Hepatocyte (in vitro differentiated cells): ENCODE measurements at places on chromosomes 6 and 20. TPM values are rescaled to one million over a fixed set of nuclear protein-coding genes. Genes with fewer than 3 reads are reported as not detected.
A peak's percentile ranks its signal among the peaks of the same experiment; 100 is the strongest.

PEDS1 gene
- total RNA-seq, result 24.5 and 29.5 TPM in 2 replicates

GRCh38 chr20:18987781-18988360, 174.3 kb downstream of the SCP2D1 start:
- H3K27me3 ChIP-seq, result no peaks in the 10 kb centered on the region
- no peak overlapping the region for H3K4me3 ChIP-seq
- H3K36me3 ChIP-seq, result no peaks in the 10 kb centered on the region
- H3K27ac ChIP-seq, result no peak overlapping the region
- no peak for DNase-seq
- H3K4me1 ChIP-seq, result no peaks in the 10 kb centered on the region

MCCD1 gene
- 0.47 and 1.2 TPM in 2 replicates for total RNA-seq

DNA sequence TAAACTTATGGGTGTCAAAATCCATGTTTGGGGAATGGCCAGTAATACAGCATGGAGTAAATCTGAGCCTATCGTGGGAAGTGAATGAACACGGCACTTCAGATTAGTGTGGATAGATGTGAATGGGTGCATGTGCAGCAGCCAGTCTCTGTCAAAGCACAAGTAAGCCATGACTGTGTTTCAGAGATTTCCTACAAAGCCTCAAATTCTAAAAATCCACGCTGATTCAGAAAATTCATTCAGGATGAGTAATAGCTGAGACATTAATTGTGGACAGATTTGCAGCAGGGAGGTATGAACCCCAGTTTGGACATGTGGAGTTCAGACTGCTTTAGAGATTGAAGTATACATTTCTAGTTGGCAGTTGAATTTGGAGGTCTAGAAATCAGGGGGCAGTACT, 115.1 kb downstream of the QKI start:
- no peaks in the 10 kb centered on the region for H3K27me3 ChIP-seq
- H3K36me3 ChIP-seq, result no peaks in the 10 kb centered on the region
- no peak overlapping the region for H3K4me3 ChIP-seq
- peaks cover 20% of the 10 kb centered on the region for H3K4me1 ChIP-seq
- peak; percentile 8 for DNase-seq

DNA sequence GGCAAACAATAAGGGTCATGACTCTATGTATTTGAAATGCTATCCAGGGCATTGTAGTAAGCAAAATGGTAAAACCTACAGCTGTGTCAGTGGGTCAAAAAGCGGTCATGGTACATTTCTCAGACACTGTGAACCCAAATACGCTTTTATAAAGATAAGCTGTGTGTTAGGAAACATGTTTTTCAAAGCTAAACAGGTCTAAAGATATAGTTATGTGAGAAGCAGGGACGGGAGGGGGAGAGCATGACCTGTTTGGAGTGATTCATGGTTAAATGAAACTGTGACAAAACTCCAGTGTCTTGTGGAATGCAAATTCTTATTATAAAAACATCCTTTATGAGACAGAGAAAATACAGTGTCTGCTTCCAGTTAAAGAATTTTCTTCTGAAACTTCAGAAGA, 205.4 kb upstream of the BMP2 start:
- no peaks in the 10 kb centered on the region for H3K36me3 ChIP-seq
- no peak overlapping the region for H3K4me3 ChIP-seq
- H3K4me1 ChIP-seq, result peaks cover 6% of the 10 kb centered on the region
- peak overlapping the region; percentile 25 for H3K27ac ChIP-seq

PPDPF gene
- total RNA-seq, result 47.6 and 55.1 TPM in 2 replicates

- H3K4me3 ChIP-seq, result no peak overlapping the region
- DNase-seq, result no peak
These were observed 515.3 kb downstream of the CDKAL1 start for GRCh38 chr6:21049572-21049971.

- H3K36me3 ChIP-seq, result no peaks in the 10 kb centered on the region
- H3K27ac ChIP-seq, result no peak overlapping the region
- H3K27me3 ChIP-seq, result peaks cover 2% of the 10 kb centered on the region
- no peak for DNase-seq
These were observed 262.0 kb downstream of the CDC5L start for GRCh38 chr6:44649365-44650025.

KCNK15 gene
- 0.92 and 1.7 TPM in 2 replicates for total RNA-seq

- no peak overlapping the region for H3K27ac ChIP-seq
- no peak for DNase-seq
- H3K4me3 ChIP-seq, result no peak overlapping the region
- no peaks in the 10 kb centered on the region for H3K27me3 ChIP-seq
These were observed 357.3 kb downstream of the THBS2 start for GRCh38 chr6:168896321-168896720.

DNA sequence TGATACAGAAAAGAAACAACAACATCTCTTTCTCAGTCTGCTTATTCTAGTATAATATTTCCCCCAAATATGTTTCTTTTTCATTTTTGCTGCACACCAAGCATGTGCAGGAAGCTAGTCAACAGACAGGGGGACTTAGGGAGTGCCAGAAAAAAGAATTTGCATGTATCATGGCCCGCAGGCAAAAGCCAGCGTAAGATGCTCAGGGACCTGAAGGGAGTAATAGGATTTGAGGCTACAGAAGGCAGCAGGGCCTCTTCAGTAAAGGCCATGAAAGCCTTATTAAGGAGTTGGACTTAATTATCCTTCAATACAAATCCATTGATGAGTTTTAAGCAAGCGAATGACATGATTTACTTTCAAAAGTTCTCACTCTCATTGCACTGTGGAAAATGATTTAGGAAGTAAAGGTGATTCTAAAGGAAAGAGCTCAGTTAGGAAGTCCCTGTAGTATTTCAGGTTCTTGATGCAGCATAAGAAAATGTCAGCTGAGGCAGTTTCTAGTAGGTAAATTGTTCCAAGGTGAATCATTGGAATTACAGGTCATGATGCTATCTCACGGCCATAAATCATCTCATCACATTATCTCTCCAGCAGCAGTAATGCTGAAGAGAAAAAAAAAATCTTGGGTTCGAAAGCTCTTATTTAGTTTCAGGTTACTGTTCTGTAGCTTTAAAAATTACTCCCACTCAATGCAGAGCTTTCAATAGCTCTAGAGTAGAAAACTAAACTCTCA, 94.8 kb downstream of the PTCHD4 start:
- peak; percentile 18 for DNase-seq
- peak overlapping the region; percentile 46 for H3K27ac ChIP-seq
- no peaks in the 10 kb centered on the region for H3K36me3 ChIP-seq
- no peak overlapping the region for H3K4me3 ChIP-seq
- H3K27me3 ChIP-seq, result no peaks in the 10 kb centered on the region

TP53TG5 gene
- not detected in 2 replicates for total RNA-seq

GATA5 gene
- 22.2 and 28.7 TPM in 2 replicates for total RNA-seq

GRCh38 chr20:49594143-49594930, 26.4 kb upstream of the PTGIS start:
- no peak overlapping the region for H3K4me3 ChIP-seq
- H3K27me3 ChIP-seq, result no peaks in the 10 kb centered on the region
- peak; percentile 70 for DNase-seq
- H3K27ac ChIP-seq, result peak overlapping the region; percentile 84
- H3K36me3 ChIP-seq, result no peaks in the 10 kb centered on the region
- peaks cover 22% of the 10 kb centered on the region for H3K4me1 ChIP-seq

DNA sequence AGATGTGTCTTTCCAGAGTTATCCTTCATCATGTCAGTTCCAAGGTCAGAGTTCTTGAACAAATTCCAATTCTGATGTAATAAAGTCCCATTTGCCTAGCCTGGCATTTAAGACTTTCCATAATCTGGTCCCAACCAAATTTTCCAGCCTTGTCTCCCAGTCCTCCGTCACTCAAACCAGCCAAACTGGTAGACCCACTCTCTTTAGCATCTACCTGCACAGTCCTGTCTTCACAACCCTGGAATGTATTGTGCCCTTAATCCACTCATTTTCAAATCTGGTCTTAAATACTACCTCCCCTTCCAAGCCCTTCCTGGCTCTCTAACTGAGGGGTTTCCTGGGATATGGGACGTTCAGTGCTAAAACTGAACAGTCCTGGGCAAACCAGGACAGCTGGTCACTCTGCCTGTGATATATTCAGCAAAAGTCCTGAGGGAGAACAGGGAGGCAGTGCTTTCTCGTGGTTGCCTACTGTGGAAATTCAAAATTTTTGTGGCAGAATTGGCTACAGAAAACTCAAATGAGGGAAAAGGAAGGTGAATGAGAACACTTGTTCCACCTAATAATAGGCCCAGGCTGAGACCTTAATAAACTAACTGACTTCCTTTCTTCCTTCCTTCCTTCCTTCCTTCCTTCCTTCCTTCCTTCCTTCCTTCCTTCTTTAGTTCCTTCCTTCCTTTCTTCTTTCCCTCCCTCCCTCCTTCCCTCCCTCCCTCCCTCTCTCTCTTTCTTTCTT, 10.8 kb upstream of the AKAP7 start:
- H3K36me3 ChIP-seq, result no peaks in the 10 kb centered on the region
- H3K4me1 ChIP-seq, result no peaks in the 10 kb centered on the region
- DNase-seq, result no peak

GRCh38 chr20:32945710-32946221, 58.5 kb downstream of the SUN5 start:
- no peak for DNase-seq
- no peak overlapping the region for H3K4me3 ChIP-seq
- no peak overlapping the region for H3K27ac ChIP-seq
- peaks cover 7% of the 10 kb centered on the region for H3K27me3 ChIP-seq
- no peaks in the 10 kb centered on the region for H3K36me3 ChIP-seq
